ENCODE measurements at places on chromosomes 2 and 18.

DNA sequence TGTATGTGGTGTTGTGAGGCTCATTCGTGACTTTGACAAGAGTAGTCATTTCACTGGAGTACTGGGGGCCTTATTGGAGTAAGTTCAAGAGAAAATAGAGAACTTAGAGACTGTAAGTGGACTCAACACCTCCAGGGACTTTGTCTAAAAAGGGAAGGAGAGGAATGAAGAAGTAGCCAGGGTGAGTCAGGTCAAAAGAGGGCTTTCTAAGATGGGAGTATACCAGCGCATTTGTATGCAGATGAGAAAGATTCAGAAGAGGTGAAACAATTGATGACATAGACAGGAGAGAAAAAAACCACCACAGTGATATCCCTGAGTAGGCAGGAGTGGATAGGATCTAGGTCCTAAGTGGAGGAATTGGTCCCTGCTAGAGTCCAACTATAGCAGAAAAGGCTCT lies 246.8 kb downstream of the IKZF2 start:
- no peak for DNase-seq

DNA sequence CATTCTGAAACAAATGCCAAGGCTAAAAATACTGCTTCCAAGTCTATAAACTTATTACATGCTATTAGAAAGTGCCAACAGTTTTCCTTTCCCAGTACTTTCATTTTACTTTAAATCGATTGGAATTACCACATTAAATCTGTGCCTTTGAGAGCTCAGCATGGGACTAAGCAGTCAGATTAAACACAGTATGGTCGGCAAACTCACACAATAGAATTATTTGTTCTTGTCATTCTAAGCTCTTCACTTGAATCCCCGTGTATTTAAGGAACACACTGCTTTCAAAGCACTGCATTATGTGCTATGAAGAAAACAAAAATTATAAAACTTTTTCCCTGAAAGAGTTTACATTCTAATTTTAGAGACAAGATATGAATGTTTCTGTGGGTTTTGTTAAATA lies 444.4 kb upstream of the SLC39A10 start:
- no peak for DNase-seq

DNA sequence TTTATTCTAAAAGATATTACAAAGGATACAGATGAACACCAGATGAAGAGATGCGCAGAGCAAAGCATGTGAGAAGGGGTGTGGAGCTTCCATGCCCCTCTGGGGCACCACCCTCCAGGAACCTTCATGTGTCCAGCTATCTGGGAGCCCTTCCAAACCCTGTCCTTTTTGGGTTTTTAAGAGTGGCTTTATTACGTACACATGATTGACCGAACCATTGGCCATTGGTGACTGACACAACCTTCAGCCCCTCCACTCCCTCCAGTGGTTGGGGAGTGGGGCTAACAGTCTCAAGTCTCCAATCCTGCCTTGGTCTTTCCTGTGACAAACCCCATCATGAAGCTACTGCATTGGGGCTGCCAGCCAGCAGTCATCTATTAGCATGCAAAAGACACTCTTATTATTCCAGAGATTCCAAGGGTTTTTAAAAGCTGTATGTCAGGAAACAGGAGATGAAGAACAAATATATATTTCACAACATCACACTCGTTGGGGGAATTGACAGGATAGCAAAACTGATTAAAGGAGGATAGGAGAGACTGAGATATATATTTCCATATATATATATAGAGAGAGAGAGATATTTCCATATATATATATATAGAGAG lies 19.4 kb downstream of the IL1B start:
- no peak for DNase-seq

- no peak for DNase-seq
These were observed 5.7 kb downstream of the MCM6 start for GRCh38 chr2:135870571-135870970.

- DNase-seq: no peak
These were observed 1.3 kb downstream of the PRPF40A start for GRCh38 chr2:152715854-152716428.

GRCh38 chr2:127462461-127462860 lies 44.2 kb downstream of the PROC start:
- DNase-seq: no peak

DNA sequence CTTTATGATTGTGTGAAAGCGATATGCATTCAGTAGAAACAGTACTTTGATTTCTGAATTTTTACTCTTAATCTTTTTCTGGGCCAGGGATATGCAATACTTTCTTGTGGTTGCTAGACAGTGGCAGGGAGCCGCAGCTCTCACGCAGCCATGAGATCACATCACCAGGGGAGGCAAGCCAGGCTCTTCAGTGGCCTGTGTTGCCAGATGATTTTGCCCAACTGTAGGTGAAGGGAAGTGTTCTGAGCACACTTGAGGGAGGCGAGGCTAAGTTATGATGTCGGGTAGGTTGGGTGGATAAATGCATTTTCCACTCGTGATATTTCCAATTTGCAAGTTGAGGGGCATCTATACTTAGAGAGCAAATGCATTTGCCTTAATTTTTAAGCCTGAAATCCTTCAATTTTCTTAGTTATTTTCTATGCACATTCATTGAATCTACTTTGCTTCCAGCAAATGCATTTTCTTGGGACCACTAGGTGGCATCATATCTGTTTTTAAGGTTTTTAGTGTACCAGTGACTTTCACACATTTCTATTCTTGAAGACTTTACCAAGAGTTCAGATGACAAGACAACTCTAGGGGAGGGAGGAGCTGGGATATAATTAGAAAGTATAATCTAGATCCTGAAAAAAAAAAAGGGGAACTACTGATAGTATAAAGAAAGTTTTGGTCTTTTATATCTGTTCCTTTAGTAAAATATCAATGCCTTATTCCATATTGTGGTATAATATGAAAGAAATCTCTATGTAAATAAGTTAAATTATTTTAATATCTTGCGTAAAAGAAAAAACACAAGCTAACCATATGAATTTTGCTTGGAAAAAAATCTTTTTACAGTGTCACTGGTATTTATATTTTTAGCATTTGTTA lies 643.3 kb downstream of the SOCS6 start:
- DNase-seq: no peak

DNA sequence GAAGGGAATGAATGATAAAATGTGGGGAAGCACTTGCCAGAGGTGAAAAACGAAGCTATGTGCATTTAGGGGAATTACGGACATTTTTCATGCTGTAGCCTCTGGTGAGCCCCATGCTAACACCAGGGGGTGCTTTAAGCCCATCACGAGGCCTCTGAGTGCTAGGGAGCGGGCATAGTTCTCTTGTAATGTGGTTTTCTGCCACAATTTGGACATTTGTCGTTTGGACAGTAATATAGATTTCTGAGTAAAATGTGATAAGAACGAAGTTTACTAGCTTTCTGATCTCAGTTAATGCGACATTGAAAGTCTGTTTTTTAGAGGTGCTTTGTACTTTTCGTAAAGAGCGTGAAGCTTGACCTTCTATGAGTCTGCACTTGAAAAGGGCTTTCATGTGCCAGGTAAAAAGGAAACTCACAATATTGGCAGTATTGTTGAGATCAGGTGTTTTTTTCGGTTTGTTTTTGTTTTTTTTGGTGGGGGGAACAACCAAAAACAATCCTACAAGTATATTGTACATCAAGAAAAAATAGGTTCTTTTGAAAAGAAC lies 50.6 kb downstream of the TRAF3IP1 start:
- DNase-seq: no peak

DNA sequence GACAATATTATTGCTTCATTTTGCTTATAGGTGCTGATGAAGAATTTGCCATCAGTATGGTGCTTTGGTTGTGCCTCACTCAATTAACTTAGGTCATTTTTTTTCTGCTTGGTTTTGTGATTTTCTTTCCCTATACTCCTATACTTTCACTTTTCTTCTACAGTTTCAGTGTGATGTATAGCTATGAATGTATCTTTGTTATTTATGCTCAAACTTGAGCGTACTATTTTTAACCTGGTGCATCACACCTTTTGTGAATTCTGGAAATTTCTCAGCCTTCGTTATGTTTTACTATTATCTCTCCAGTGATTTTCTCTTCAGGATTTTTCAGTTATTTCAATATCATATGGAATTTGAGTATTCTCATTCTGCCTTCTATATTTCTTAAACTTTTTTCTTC lies 2035.3 kb upstream of the LRRTM1 start:
- DNase-seq: no peak

- no peak for DNase-seq
These were observed 76.0 kb upstream of the ST8SIA5 start for GRCh38 chr18:46832849-46833248.

DNA sequence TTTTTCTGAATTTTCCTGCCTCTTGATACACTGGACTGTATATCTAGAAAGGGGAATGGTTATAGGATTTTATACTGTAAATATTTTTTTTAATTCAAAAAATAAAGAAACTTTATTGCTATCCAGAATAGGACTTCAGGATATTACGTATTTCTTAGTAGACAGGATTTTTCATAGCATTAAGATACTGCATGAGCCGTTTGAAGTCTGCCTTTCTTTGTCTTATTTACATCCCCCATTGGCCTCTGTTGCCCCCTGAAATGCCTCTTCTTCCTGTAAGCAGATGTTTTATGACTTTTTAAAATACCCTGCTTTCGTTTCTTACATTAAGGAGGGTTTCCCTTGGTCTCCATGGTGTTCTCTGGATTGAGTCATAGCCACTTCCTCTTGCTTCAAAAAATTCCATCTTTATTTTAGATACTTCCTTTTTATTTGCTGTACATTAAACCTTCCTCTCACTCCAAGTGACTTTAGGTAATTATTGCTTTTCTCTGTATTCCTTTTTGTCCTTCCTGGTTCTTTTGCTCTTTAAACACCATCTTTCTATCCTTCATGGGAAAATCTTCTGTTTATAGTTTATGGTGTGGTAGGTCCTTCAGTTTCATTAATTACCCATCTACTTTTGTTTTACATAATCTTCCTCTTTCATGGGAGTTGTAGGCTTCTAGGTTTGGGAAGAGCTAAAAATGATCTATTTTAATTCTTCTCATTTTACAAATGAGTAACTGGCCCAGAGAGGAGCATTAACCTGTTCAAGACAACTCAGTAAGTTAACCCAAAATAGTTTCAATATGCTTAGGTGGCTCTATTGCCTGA lies 72.6 kb downstream of the ZNF532 start:
- no peak for DNase-seq

- DNase-seq: no peak
These were observed 3.6 kb downstream of the ITM2C start for GRCh38 chr2:230868161-230868946.

DNA sequence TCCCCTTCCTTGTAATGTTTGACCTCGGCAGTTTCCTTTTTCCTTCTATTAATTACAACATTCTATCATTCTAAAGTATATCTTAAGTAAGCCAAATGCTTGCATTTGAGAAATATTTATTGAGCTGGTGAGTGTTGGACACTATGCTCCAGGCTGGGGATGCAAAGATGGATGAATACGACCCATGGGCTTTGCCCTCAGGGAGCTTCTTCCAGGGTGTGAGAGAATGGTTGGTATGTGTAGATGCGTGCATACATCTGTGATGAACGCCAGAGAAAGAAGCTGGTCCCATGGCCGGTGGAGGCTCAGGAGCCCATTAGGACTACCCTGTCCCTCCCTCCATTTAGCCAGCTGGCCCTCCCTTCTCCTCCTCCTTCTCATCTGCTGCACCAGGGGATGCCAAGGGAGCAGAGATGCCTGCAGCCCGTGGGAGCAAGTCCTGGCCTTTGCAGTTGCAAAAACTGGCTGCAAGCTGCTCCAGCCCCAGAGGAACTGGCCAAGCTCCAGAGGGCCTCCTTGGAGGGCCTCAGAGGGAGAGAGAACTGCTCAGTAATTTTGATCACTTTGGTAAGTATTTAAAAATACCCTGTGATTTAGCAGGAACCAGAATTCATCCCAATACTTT lies 65.7 kb upstream of the FOSL2 start:
- no peak for DNase-seq

DNA sequence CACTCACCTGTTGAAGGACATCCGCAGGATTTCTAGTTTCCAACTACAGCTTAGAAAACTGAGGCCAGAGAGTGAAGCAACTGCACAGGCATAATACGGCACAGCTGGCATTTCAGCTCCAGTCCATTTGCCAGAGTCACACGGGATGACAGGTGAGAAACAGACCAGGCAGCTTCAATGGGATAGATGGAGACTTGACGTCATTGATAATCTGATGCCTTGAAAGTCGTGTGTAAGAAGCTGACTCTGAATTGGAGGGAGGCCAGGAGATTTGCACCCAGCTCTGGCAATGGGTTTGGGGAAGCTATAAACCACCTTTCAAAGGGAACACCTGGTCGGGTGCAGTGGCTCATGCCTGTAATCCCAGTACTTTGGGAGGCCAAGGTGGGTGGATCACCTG lies 12.4 kb upstream of the DNMT3A start:
- DNase-seq: no peak
